Upper lobe of right lung (tissue), 1 donor: ENCODE measurements at places on chromosomes 4 and X.

DNA sequence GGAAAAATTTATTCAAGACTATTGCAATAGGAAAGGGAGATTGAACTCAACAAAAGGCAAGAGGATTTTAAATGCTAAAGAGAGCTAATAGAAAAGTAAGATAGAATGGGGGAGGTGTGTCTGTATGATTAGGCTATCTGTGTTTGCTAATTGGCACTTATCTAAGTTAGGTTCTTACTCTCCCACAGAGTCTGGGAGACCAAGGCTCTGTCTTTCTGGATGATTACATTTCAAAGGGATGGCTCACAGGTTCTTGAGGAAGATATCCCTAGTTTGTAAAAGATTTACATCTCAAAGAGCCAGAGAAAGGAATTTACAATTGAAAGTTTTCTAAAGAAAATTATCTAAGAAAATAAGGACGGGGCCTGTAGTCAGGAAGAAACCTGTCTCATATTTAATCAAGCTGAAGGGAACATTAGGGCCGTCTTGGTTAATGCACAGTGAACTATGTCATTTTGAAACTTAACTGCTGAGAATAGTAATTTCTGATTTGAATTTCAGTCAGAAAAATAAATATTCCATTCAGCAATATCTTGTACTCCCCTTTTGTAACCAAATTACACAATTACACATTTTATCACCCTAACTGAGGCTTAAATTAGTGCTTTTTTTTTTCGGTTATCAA is 75.8 kb downstream of the MAGEB10 start:
- DNase-seq, result no peak

DNA sequence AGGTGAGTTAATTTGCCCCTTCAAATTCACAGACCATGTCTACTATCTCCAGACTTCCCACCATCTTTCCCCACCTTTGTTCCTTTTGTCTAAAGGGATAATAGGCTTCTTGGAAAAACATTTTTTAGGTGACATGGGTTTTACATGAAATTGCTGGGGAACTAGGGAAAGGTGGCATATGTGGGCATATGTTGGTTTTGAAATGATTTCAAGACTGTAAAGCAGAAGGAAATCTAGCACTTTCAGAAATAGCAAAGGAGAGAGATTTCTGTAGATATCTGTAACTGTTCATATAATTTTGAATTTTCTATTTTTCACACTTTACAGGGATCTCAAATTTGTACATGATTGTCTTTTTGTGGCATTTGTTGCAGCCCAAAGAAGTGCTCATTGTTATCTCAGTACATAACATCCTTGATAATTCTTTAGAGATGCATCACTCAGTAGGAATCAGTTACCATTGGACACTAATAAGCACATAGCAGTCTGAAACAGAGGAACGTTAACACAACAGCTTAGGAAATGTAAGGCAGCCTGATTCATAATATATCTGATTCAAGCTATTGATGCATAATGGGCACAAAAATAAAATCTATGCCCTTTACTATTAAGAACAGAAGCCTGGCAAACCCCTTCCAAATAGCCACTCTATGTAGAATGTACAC is 659.7 kb downstream of the CENPC start:
- DNase-seq, result no peak

GRCh38 chrX:56572975-56573374 is 9.5 kb downstream of the UBQLN2 start:
- DNase-seq, result no peak

- no peak for DNase-seq
These were observed 8.0 kb upstream of the ANXA3 start for GRCh38 chr4:78543424-78544125.

- DNase-seq, result no peak
These were observed 466.1 kb downstream of the GPAT3 start for GRCh38 chr4:84001876-84002569.

DNA sequence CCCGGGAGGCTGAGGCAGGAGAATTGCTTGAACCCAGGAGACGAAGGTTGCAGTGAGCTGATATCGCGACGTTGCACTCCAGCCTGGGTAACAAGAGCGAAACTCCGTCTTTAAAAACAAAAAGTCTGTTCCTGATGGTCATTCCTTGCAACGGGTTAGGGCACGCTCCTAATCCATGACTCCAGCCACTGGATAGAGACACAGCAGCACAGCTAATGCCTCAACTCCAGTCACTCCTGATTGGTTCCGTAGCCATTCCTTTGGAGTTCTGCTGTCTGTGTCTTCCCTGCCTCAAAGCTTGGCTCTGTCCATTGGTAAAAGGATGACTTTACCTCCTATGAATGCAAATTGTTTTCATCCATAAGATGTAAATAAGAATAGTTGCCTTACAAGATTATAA is 44.3 kb upstream of the FAM9A start:
- no peak for DNase-seq

GRCh38 chrX:54950730-54951375 is 30.2 kb downstream of the TRO start:
- no peak for DNase-seq

DNA sequence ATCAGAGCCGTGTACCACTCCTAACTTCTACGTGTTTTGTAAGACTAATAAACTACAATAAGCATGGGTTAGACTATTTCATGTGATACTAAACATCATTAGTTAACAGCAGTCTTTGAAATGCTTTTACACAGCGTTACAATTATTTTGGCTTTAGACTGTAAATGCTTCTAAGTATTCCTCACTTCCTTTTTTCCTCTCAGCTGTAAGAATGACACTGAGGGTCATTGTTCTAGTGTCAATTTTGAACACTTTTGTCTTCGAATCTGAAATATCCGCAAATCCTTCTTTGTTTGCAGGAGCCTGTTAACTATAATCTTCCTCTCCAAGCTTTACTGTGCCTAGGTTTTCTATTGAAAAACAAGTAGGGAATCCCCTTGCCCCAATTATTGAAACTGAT is 1.5 kb downstream of the ABCE1 start:
- DNase-seq, result no peak

DNA sequence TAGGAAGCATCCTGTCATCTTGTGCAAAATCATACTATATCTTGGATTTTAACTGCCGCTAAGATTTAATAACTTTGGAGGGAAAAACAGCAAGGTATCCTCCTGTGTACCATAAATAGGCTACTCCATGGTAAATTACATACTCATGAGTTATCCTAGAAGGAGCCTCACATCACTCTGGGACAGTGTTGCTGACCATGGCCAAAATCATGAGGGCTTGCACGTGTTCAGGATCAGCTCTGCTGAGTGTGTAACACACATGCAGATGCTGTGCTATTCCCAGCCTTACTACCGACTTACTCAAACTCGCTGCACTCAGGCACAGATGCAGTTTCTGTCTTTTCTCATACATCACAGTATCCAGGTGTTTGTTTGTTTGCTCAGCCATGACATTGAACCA is 56.6 kb downstream of the DKK2 start:
- DNase-seq, result no peak

- no peak for DNase-seq
These were observed 143.0 kb upstream of the FAM241A start for GRCh38 chr4:112002248-112002661.

- DNase-seq, result no peak
These were observed 49.2 kb upstream of the STX18 start for GRCh38 chr4:4591071-4591470.

DNA sequence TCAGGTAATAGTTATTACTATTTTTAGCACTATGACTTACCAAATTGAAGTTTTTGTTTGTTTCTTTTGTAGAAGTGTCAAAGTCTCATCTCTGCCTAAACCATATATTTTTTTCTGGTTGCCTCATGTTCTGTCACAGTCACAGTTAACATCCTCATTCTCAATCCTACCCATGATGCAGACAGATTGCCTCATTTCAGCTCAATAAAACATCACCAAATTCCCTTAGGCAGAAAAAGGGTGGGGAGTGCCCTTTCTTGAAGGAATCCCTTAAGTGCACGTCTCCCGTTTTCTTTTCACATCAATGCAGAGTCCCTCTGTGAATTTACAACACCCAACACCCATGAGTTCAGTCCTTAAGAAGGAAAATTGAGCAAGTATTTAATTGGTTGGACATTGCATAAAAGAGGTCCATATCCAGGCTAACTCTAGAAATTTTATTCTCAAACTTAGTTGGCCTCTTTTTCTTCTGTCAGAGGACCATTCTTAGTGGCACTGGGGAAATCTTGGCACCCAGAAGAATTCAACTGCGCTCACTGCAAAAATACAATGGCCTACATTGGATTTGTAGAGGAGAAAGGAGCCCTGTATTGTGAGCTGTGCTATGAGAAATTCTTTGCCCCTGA is 103.7 kb upstream of the BMPR1B start:
- no peak for DNase-seq

DNA sequence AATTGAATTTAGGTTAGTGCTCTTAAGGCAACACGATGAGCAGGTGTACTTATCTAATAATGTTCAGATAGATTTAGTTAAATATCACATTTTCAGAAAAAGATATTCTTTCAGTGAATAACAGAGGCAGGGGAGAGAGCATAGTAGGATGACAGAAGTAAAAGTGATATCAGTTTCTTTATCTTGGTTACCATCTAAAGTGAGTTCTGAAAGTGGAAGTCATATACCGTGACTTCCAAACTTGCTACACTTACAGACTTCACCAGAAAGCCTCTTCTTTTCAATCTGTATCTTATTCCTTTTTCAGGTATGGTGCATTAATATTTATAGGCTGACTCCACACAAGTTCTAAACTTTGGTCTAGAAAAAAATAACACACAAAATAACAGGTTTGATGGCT is 124.9 kb downstream of the POU4F2 start:
- DNase-seq, result no peak

- DNase-seq, result no peak
These were observed 392.0 kb downstream of the MAPK10 start for GRCh38 chr4:85967872-85968271.
